ENCODE measurements at places on chromosomes 1 and 21. TPM values are rescaled to one million over a fixed set of nuclear protein-coding genes. Genes with fewer than 3 reads are reported as not detected.

- no peak for DNase-seq
Measured at GRCh38 chr1:232610192-232610901, 19.6 kb downstream of the SIPA1L2 start.

- DNase-seq: no peak
Measured at GRCh38 chr1:28035420-28035819, 53.0 kb downstream of the EYA3 start.

DNA sequence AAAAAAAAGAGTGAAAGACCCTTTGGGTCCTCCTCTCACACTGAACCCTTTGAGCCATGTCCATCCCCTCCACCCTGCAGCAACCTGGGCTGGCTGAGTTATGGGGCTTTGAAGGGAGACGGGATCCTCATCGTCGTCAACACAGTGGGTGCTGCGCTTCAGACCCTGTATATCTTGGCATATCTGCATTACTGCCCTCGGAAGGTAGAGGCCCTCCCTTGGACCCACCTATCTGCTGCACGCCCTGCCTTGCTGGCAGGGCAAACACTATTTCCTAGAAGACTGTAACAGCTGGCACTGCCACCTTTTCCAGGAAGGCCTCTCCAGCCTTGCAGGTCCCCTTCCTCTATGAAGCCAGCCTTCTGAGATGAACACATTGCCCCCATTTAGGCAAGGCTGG, 1.1 kb downstream of the SLC50A1 start:
- DNase-seq: no peak

GRCh38 chr1:15799928-15800835, 7.3 kb downstream of the UQCRHL start:
- peak; percentile 63 for DNase-seq

The KCNA10 gene
- polyA plus RNA-seq: not detected

The CLDN14 gene
- polyA plus RNA-seq: not detected

All from left lung (tissue), 14 donors.